ENCODE measurements at places on chromosomes 1 and 21. TPM values are rescaled to one million over a fixed set of nuclear protein-coding genes. Genes with fewer than 3 reads are reported as not detected.

AMY2B gene
- total RNA-seq = 0.65 TPM

TACSTD2 gene
- total RNA-seq = 56.2 TPM

CFHR2 gene
- total RNA-seq = not detected

AVPR1B gene
- not detected for total RNA-seq

PRUNE1 gene
- 5.6 TPM for total RNA-seq

SPATA21 gene
- total RNA-seq = not detected

PTPRF gene
- 59.9 TPM for total RNA-seq

LRRC3 gene
- 0.99 TPM for total RNA-seq

RUNX1 gene
- total RNA-seq = 0.20 TPM

SPTA1 gene
- total RNA-seq = 0.87 TPM

TEDDM1 gene
- not detected for total RNA-seq

NTRK1 gene
- total RNA-seq = not detected

HUNK gene
- under 0.01 TPM for total RNA-seq

GPR52 gene
- 0.99 TPM for total RNA-seq

CRB1 gene
- not detected for total RNA-seq

CD1E gene
- not detected for total RNA-seq

ESPN gene
- 0.65 TPM for total RNA-seq

GRCh38 chr1:234658138-234658537 is 48.2 kb upstream of the IRF2BP2 start:
- peak; percentile 16 for DNase-seq

DNA sequence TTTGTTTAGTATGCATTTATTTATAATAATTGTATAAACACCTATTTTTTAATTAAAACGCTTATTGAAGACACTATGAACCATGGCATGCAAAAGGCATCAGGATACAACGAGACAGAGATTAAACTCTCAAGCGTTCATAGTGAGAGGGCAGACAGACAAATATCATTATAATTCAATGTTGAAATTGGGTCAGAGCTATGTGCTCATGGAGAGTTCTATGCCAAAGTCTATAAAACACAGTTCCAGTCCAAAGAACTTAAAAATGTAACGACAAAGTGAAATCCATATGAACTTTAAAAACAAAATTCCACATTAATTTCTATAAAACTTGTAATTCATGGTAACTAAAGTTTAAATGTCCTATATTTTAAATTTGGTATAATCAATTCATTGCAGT is 724.0 kb downstream of the LTN1 start:
- DNase-seq = no peak

DNA sequence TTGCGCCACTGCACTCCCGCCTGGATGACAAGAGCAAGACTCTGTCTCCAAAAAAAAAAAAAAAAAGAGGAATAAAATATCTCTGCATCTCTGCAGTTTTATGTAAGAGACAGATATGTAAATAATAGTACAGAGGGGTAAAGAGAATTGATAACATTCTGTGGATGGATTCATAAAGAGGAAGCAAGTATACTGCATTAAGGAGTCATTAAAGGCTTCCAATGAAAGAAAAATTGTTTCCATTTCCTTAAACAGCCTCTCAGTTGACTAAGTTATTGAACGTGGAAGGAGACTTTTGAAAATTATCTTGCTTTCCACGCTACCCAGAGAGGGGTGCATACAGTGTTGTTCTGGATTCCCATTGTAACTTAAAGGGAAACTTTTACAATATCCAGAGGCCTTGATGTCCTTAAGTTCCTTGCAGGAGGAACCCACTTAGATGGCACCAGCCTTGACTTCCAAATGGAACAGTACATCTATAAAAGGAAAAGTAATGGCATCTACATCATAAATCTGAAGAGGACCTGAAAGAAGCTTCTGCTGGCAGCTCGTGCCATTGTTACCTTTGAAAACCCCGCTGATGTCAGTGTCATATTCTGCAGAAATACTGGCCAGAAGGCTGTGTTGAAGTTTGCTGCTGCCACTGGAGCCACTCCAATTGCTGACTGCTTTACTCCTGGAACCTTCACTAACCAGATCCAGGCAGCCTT is 13.8 kb downstream of the CEP350 start:
- DNase-seq = no peak

GRCh38 chr1:216464489-216464888 is 41.2 kb upstream of the USH2A start:
- DNase-seq = no peak

GRCh38 chr1:224959115-224959514 is 29.6 kb downstream of the DNAH14 start:
- DNase-seq = no peak

DNA sequence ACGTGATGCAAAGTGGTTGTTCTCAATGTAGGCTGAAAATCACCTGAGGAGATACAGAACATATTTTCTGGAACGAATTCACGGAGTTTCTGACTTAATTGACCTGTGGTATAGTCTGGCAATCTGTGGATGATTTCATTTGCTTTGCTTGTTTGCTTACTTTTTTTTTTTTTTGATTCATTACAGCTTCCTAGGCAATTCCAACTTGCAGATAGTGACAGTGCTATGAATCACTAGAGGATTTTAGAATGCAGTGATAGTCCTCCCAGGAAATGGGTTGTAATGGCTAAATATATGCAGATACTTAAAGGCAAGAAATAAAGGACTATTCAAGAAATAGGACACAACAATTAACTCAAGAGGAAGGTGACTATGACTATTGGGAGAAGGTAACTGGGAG is 1378.1 kb upstream of the PRMT6 start:
- DNase-seq = no peak

GRCh38 chr1:11893907-11894251 is 32.3 kb downstream of the KIAA2013 start:
- peak; percentile 50 for DNase-seq

GRCh38 chr1:45501505-45501859 is 1.4 kb downstream of the MMACHC start:
- no peak for DNase-seq

GRCh38 chr1:224565611-224566406 is 50.3 kb upstream of the CNIH3 start:
- no peak for DNase-seq

GRCh38 chr1:246651012-246651695 is 73.1 kb upstream of the SCCPDH start:
- DNase-seq = peak; percentile 17

DNA sequence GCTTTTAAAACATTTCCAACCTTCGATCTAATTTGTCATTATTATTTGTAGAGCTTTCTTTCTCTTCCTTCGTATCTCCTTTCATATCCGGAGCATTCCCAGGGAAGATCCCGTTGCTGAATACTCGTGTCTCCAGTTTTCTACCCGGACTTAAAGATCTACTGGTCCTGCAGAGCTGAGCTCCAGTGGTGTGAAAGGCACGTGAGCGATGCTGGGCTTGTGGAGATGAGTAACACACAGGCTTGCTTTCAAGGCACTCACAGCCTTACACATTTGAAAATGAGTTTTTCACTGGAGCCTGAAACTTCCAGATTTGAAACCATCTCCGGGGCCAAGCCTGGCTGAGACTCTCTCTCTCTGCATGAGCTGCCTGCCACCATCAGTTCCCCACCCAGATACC is 428.3 kb downstream of the KIF26B start:
- DNase-seq = no peak

- no peak for DNase-seq
These were observed 10.5 kb upstream of the CNIH3 start for GRCh38 chr1:224605482-224606181.

GRCh38 chr21:46393941-46394594 is 64.6 kb upstream of the DIP2A start:
- peak; percentile 38 for DNase-seq

GRCh38 chr1:224435318-224435763 is 744 bp upstream of the WDR26 start:
- DNase-seq = peak; percentile 34

GRCh38 chr1:221289103-221289502 is 409.9 kb downstream of the HLX start:
- DNase-seq = no peak

- DNase-seq = no peak
These were observed 283.1 kb downstream of the HLX start for GRCh38 chr1:221162352-221162751.

- no peak for DNase-seq
These were observed 1.0 kb downstream of the TMEM201 start for GRCh38 chr1:9589719-9590157.

DNA sequence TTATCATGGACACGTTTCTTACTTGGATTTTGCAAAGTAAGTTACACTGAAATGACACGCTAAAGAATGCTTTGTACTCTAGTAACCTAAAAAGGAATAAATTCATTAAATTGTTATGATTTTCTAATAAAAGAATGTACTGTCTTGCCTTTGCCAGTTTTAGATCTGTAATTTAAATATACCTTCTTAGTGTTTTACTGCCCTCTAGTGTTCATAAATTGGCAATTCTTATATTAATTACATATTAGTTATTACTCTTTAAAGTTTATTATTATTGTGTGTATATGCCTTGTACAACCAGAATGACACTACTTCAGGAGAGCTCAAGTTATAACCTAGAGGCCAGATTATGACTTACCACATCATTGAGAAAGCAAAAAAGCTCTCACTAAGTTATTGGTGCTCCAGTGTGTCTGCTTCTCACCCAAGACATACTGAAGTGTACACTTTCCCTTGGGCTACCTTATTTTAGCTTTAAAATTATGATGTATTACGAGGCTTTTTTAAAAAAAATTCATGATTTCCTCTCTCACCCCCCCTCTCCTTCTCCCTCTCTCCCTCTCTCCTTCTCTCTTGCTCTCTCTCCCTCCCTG is 169.9 kb downstream of the HS2ST1 start:
- DNase-seq = peak; percentile 43

- DNase-seq = peak; percentile 22
These were observed 92.9 kb downstream of the C21orf91 start for GRCh38 chr21:17726047-17726829.

DNA sequence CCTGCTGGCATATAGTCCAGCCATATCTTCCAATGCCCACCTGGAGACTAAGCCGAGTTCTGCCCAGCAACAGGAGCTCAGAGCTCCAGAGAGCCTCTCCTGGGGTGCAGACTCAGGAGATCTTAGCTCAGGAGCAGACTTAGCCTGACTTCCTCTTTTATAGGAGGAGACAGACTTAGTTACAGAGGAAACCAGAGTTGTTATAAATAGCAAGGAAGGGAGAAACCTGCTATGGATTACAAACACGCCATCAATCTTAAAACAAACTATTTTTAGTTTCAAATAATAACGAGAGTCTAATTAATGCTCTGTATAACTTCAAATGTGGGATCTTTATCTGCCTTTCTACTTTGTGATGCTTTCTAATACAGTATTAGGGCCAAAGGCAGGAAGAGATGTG is 3.3 kb upstream of the KIF21B start:
- DNase-seq = no peak

DNA sequence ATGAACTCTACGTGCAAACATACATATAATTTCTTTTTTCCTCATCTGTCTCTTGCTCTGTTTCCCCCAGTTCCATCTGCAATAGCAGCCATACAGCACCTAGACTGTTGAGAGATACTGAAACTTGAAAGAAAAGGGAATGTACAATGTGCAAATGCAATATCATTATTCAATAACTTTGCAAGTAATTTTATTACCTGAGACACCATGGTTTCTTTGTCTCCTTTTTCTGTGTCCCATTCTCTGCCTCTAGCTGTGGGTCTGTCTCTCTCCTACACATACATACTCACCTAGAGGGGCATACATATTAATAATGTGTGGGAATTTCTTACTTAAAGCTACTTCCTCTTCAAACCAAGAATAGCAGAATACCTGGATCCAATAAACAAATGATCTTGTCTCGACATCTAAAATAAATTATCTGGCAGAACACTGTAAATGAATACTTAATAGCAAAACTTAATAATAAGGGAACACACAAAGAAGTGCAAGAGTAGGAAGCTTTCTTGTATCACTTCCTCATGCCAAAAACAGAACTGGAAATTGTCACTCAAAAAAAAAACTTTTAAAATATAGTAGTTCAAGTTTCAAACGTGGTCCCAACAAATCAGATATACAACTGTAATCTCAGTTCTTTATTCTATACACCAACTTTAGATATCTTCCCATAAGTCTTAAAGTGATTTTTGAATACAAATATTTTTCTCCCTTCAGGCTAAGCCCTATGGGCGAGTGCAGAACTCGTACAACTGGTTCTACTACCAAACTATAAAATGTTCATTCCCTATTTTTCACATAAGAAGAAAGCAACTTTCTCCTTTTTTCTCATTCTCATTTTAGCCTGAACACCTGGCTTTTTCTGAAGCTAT is 194.6 kb downstream of the NRIP1 start:
- no peak for DNase-seq

- no peak for DNase-seq
These were observed 162.5 kb downstream of the ROR1 start for GRCh38 chr1:63936276-63936675.

- DNase-seq = no peak
These were observed 39.3 kb downstream of the BRINP2 start for GRCh38 chr1:177210071-177210470.

- DNase-seq = peak; percentile 99
These were observed 20.7 kb downstream of the CD34 start for GRCh38 chr1:207890136-207890738.

DNA sequence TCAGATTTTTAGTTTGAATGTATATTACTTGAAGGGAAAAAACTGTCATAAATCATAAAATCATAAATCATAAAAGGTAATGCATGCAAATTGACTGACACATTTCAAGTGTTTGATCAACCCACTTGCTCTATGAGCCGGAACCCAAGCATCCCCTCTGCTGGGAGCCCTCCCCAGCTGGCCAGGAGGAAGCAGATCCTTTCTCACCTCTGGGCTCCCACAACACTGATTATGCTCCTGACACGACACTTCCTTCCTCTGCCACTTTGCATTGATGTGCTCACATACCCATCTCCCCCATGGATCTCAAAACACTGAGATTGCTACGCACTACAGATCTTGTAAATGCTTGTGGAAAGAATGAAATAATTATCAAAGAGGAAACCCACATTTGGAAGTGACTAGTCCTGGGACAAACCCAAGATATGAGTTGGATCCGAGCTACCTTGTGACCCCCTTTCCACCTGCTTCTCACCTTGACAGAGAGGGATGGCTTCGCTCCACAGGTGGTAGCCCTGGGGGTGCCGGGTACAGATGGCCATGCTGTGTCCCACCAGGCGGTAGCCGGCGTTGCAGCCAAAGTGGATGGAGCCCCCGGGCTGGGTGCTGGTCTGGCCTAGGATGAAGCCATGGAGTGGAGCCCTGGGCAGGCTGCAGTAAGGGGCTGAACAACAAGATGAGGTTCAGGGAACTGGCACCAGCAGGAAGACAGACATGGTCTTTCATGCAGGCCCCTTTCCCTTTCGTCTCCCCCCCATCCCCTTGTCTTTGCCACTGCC is 104.6 kb downstream of the ZSCAN20 start:
- no peak for DNase-seq

DNA sequence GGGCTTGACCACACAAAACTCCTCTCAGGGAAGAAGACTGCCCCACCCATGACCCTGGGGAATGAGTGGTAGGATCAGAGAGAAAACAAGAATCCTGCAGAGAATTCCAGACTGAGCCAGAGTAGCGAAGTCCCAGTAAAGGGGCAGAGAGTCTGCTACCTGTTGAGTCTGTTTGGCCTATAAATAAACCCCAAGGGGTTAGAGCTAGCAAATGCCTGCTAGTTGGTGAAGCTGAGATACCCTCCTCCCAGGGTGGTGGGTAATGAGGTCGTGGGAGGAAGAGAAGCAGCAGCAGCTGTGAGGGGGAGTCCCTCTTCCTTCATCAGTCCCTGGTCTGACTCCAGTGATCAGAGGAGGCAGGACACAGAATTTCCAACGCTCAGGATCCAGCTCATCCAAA is 2.5 kb downstream of the TRAF3IP3 start:
- DNase-seq = no peak

GRCh38 chr1:218660678-218661053 is 315.5 kb downstream of the TGFB2 start:
- peak; percentile 61 for DNase-seq

Measured in lung microvascular endothelial cell (primary cell).